ENCODE measurements at places on chromosomes 4 and X. TPM values are rescaled to one million over a fixed set of nuclear protein-coding genes. Genes with fewer than 3 reads are reported as not detected.

The MAGEB10 gene
- not detected for total RNA-seq

DNA sequence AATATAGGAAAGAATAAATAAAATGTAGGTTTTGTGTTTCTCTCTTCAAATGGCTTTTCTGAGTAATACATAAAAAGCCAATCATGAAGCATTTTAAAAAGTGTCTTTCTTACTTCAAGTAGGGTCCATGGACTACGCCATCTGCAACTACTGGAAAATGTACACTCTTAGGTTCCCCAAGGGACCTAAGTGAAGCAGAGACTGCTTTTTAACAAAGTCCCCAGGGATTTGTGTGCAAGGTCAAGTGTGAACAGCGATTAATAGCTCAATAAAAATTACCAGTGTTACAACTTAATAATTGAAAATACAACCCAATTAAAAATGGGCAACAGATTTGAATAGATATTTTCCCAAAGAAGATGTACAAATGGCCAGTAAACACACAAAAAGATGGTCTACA lies 84.9 kb downstream of the ARHGAP6 start:
- no peaks in the 10 kb centered on the region for H3K36me3 ChIP-seq
- no peak for DNase-seq
- H3K27me3 ChIP-seq = no peaks in the 10 kb centered on the region
- H3K27ac ChIP-seq = no peak overlapping the region
- no peak overlapping the region for H3K4me3 ChIP-seq

DNA sequence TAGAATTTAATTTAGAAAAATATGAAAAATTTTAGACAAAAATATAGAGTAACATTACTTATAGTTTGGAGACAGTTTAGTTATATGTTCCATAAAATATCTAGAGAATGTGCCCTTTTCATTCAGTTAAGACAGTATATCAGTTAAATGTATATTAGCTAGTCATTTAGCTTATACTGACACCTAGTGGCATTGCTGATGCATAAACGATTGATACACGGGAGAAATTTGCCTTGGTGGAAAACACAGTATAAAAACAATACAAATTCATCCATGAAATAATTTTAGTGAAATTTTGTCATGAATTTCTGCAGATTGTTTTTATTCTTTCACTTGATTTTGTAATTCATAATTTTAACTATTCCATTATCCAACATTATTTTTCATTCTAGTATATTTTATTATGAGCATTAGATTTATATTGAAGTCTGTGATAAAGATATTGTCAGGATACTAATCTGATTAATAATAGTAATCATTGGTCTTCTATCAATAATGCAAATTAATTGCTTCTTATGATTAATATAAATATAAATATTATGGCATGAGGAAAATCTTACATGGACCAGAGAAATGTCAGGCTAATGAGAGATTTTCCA lies 219.0 kb downstream of the TLL1 start:
- no peak for DNase-seq
- no peak overlapping the region for H3K27ac ChIP-seq
- H3K36me3 ChIP-seq = no peaks in the 10 kb centered on the region
- H3K4me1 ChIP-seq = no peaks in the 10 kb centered on the region

The TRMT10A gene
- 10.1 TPM for total RNA-seq

DNA sequence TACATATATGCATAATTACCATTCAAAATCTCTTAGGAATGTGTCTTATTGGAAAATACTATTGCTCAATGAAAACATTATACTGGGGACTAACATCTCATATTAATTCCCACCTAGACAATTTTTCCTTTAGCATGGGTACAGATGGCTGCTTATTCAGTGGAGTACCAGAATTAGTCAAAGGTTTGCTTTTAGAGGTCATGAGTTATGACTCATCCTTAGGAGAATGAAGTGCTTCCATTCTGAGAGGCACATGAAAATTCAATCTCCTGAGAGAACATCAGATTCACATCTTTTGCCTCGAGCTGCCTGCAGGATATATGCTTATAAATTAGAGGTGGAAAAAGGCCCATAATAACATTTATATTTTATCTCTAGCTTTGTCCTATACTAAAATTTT lies 378.0 kb upstream of the DMD start:
- no peaks in the 10 kb centered on the region for H3K4me1 ChIP-seq
- no peaks in the 10 kb centered on the region for H3K36me3 ChIP-seq
- no peak overlapping the region for H3K4me3 ChIP-seq
- no peak overlapping the region for H3K27ac ChIP-seq

GRCh38 chr4:140867356-140867755 lies 111.2 kb upstream of the TBC1D9 start:
- no peak for DNase-seq
- H3K36me3 ChIP-seq = no peaks in the 10 kb centered on the region
- H3K4me1 ChIP-seq = no peaks in the 10 kb centered on the region
- H3K27me3 ChIP-seq = no peaks in the 10 kb centered on the region

- H3K27me3 ChIP-seq = no peaks in the 10 kb centered on the region
- H3K4me3 ChIP-seq = no peak overlapping the region
- H3K4me1 ChIP-seq = no peaks in the 10 kb centered on the region
Observed at GRCh38 chrX:40383969-40384368, 196.8 kb upstream of the ATP6AP2 start.

DNA sequence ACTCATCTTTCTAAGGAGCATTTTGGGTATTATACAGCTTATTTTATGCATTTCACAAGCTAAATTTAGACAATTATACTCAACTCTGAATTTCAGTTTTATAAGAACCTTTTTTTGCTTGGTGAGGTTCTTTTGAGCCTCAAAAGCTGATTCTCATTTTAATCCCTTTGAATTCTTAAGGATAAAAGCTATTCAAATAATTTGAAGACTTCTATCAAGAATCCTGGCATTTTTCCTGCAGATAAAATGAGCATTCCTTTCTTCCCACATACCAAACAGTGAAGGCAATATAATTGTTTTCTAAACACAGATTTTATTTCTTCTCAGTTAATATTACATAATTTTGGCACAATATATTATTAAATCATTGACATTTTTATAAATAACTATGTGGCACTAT lies 118.4 kb upstream of the GPM6A start:
- no peak for DNase-seq
- H3K4me3 ChIP-seq = no peak overlapping the region
- H3K4me1 ChIP-seq = no peaks in the 10 kb centered on the region
- H3K36me3 ChIP-seq = no peaks in the 10 kb centered on the region
- no peaks in the 10 kb centered on the region for H3K27me3 ChIP-seq

All from CD8-positive, alpha-beta memory T cell (primary cell).